SK-N-SH (cell line): ENCODE measurements at places on chromosomes 4 and X. TPM values are rescaled to one million over a fixed set of nuclear protein-coding genes. Genes with fewer than 3 reads are reported as not detected.
A peak's percentile ranks its signal among the peaks of the same experiment; 100 is the strongest.

DNA sequence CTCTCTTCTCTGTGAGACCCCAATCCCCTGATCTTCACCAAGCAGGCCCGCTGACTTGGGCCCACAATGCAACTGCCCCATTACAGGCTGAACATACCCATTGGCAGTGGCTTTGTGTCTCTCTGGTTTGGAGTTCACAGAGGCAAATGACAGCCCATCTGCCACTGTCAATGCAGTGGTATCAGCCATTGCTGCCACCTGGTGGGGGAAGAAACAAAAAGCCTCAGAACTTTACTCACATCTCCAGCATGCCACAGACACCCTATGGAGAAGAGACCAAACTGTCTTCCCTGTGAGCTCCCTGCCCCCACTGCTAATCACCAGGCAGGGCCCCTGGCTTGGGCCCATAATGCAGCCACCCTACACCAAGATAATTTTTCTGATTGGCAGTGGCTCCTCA, 729.3 kb upstream of the ACTRT1 start:
- peak; percentile 49 for DNase-seq

GRCh38 chr4:186823989-186824388, 100.3 kb upstream of the FAT1 start:
- DNase-seq: no peak

GRCh38 chrX:25049971-25050370, 34.2 kb upstream of the ARX start:
- DNase-seq: no peak

- no peak for DNase-seq
These were observed 32.7 kb upstream of the PROM1 start for GRCh38 chr4:16116493-16116990.

GRCh38 chr4:153735906-153736461, 23.8 kb downstream of the RNF175 start:
- DNase-seq: no peak

Gene TMPRSS11D
- 0.02 TPM in 1 of 2 replicates, not detected in the other for polyA plus RNA-seq

GRCh38 chr4:54144661-54145171, 44.8 kb downstream of the GSX2 start:
- no peak for DNase-seq

DNA sequence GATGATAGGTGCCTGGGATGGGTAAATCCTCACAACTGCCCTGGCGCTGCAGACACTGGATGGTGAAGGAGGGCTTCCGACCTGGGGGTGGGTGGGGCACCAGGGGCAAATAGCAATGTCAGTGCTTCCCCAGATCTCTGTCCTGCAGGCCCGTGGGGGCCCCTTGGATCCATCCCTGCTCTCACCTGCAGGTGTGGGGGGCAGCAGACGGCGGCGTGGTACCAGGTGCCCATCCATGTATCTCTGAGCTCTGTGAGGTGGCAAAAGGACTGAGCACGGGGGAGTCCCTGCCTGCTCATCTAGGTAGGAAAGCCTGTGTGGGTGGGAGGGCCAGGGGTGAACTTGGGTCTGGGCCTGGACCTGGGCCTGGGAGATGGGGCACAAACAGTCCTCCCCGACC, 6.5 kb upstream of the SYP start:
- DNase-seq: no peak
